ENCODE measurements at places on chromosomes 5 and 9. TPM values are rescaled to one million over a fixed set of nuclear protein-coding genes. Genes with fewer than 3 reads are reported as not detected.

DNA sequence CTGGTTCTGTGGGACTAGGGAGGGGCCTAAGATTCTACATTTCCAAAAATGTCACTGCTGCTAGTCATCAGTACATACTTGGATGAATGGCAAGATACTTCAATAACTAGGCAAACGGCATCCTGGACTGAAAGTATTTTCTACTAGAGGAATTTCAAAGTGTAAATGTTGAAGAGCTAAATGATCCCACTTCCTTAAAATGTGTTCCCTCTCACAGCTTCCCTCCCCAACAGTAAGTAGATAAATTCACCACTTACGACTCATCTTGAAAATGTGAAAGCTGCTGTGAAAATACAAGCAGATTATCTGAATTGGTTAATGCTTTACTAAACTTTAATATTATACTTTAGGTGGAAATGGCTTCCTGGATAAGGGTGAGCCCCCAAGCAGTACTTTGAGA is 1571.5 kb upstream of the WWC1 start:
- DNase-seq: no peak

- no peak for DNase-seq
Observed at GRCh38 chr5:54705994-54706653, 188.6 kb downstream of the SNX18 start.

DNA sequence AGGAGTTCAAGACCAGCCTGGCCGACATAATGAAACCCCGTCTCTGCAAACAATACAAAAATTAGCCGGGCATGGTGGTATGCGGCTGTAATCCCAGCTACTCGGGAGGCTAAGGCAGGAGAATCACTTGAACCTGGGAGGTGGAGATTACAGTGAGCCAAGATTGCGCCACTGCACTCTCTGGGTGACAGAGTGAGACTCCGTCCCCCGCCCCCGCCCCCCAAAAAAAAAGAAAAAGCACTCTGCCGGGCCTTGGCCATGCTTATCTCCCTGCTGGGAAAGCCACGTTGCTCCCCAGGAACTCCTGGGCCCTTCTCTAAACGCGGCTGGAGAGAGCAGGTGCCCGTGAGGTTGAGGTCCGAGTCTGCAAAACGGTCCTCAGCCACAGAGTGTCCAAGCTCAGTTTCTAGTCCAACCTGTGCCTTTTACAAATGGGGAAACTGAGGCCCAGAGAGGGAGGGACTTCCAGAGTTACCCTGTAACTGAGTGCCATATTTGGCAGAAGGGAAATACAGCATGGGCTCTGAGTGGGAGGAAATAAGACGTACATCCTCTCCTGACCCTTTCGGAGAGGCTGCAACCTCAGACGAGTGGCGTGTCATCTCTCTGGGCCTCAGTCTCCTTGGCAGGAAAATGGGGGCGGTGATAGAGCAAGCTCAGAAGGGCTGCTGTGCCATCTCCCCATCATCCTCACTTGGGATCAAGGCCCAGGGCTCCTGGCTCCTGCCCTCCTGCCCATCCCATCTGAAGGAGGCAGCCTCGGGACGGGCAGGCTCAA is 6.6 kb upstream of the PHYHD1 start:
- DNase-seq: no peak

- DNase-seq: no peak
Observed at GRCh38 chr9:107404161-107404560, 85.4 kb downstream of the KLF4 start.

DNA sequence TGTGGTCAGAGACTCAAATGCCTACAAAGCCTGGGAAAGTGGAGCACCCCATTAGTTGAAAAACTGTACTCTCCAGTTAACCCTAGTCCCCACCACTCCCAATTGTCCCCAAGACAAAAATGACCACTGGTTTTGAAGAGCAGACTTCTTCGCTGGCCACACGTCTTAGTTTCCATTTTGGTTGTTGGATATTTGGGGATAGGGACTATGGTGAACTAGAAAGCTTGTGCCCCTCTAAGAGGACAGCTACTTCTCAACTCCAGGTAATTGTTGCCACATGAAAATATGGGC is 109.4 kb upstream of the SPRY4 start:
- no peak for DNase-seq

DNA sequence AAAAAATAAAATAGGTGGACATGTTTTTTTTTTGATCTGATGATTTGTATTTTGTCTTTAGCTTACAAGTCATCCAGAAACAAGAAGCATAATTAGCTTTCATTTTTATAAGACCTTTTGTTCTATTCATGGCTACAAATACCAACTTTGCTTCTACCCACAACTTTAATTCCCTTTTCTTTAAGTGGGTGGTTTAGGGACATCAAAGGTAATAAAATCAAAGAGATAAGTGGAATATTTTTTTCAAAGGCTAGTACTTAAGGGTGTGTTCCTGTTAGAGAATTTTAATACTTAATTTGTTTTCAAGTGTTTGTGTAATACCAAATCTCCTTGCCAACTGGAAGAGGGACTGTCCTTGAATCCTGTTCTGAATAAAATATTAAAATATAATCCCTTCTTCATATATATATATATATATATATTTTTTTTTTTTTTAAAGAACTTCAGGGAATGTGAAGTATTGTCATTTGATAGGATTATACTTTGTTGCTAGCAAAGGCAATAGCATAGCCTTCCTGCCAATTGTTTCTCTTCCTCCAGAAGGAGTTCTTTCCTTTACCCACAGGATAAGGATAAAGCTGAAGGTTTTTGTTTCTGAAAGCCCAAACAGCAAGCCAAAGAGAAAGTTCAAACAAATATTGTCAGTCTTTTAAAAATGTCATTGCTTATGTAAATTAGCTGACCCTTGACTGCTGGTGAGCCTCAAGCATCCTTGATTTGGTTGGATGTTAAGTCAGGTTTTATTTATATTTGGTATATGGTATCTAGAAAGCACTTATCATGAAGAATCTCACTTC is 108.9 kb downstream of the PAM start:
- DNase-seq: no peak

DNA sequence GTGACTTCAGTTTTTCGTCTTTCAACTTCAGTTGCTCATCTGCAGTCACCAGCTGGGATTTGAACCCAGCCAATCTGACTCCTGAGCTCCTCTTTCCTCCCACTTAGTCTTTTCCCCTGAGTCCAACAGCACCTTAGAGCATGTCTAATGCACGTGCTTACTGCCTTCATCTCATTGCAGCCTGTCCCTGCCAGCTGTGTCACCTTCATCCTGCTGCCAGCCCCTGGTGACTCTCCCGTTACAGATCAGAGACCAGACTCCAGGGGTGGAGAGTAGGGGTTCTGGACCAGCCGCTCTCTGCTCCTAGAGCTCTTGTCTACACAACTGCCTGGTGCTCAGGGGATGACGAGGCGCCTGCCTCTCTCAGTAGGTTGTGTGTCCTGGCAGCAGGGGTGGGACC is 132.9 kb upstream of the LMX1B start:
- DNase-seq: no peak

GRCh38 chr5:1516615-1517601 is 6.9 kb downstream of the LPCAT1 start:
- no peak for DNase-seq

DNA sequence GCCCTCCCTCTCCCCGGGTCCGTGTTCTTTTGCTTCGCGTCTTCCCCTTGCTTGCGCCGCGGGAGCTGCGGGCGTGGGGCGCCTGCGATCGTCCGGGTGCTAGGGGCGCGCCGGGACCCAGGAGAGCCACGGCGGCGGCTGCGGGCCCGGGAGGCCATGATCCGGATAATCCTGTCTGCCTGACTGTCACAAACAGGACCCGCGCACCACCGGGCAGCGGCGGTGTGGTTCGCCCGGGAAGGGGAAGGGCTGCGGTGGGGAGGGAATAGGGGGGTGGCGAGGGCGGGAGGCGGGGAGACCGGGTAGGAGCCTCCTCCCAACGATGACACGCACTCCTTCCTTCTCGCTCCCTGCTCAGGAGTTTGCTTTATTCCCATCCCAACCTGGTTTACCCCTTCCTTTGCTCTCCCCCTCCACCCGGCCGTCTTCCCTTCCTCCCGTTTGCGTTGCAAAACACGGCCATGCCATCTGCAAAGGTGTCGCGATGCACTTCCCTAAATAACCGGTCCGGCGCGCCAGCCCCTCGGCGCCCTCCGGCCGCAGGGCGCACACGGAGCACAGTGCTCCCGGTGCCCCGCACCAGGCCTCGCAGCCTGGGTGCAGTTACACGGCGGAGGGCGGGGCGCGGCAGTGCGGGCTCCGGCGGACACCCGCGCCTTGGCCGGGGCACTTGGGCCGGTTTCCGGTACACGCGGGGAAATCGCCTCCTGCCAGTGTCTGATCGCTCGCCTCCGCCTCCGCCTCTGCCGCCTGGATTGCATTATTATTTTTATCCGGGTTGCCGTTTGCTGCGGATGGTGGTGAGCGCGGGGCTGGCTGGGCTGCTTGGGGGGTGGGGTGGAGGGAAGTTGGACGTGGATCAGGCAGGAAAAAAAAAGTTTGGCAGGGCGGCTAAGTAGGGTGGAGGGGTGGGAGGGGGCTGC is 1.5 kb downstream of the SMARCA2 start:
- DNase-seq: peak; percentile 60

- no peak for DNase-seq
Observed at GRCh38 chr5:118919016-118919415, 69.3 kb downstream of the DTWD2 start.

- DNase-seq: no peak
Observed at GRCh38 chr9:6897898-6898302, 140.1 kb downstream of the KDM4C start.

GRCh38 chr5:179806250-179807048 is at the start of gene MGAT4B:
Gene MGAT4B, minus strand, starts transcription at chr5:179806866. Its CDS starts 283 bp downstream, at chr5:179806583.
- DNase-seq: peak; percentile 69

DNA sequence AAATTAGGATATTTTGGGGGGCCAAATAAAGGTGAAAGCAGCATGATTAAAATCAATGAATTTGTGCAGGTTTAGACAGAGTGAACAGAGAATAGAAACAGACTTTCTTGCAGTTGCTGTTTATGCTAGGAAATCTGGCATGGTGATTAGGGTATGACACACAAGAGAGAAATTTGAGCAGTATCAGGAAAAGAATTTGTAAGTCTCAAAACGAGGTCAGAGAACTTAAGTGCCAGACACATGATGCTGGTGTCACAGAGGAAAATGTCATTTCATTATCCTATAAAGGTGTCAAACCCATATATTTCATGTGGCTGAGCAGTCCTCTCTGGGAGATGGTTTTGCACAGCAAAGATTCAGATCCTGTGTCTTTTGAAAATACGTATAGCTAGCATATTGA is 15.7 kb downstream of the LVRN start:
- DNase-seq: no peak

DNA sequence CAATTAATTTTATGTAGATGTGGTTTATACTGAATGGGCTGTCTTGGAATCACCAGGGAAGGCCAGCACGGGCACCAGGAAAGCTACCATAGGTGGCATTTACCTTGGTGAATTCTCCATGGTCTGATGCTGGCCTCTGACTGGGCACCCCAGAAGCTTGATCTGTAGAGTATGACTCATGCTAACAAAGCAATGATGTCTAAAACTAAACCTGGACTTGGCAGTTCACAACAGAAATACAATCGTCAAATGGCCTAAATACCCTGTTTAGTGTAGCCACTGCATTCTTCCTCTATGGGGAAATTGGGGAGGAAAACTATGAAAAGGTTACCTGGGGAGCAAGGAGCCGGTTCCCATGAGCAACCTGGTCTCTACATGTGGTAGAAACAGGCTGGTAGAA is 98.0 kb downstream of the ATPSCKMT start:
- DNase-seq: no peak

DNA sequence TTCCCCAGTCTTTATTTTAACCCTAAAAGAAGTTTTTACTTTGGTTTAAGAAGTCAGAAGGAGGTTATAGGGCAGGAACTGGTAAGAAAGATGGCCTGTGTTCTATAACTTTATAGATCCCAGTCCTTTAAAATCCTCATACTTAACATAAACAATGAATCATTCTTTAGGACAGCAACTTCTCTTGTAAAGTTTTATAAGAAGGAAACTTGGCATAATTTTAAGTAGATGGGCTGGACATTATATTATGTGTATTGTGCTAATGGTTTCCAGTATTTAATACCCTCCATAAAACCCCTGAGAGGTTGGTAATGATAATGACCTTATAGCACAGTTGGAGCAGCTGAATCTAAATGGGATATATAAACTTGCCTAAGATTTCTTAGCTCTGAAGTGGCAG is 247.2 kb downstream of the FAM170A start:
- no peak for DNase-seq

- no peak for DNase-seq
Observed at GRCh38 chr5:7515284-7515914, 119.5 kb downstream of the ADCY2 start.

The LCN15 gene
- not detected for total RNA-seq

The GLDC gene
- not detected for total RNA-seq

The GABRA1 gene
- not detected for total RNA-seq

The LCN12 gene
- 1.4 TPM for total RNA-seq

The ASB6 gene
- total RNA-seq: 27.8 TPM

The PRDM9 gene
- not detected for total RNA-seq

The PLCXD3 gene
- total RNA-seq: not detected

The PLEKHG4B gene
- not detected for total RNA-seq

The CCDC183 gene
- 2.3 TPM for total RNA-seq

The NOP16 gene
- 15.5 TPM for total RNA-seq

The NAA35 gene
- 21.6 TPM for total RNA-seq

The ACOT12 gene
- total RNA-seq: not detected

The FAM13B gene
- total RNA-seq: 65.8 TPM

The C9 gene
- not detected for total RNA-seq

The OR13C2 gene
- total RNA-seq: not detected

All from CD4-positive, CD25-positive, alpha-beta regulatory T cell (primary cell).